ENCODE measurements at places on chromosomes 16 and 17.

DNA sequence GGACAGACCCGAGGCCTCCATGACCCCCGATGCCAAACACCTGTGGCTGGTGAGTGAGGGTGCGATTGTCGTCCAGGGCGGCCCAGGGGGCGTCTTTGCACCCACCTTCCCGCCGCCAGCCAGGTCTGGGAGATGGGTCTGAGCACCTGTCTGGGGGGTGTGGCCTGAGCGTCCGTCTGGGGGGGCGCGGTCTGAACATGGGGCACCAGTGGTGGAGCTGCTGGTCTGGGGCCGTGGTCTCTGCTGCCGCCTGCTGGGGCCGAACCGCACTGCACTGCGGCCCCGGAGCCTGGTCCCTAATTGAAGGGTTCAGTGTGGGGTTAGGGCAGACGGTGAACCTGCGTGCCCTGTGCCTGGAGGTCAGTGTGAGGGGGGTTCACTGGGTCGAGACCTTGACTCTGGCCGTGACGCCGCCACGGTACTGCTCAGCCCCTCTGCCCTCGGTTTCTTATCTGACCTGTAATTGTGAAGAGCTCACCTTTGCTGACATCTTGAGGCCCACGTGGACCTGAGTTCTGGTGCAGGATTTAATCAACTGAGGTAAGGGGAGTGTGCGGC is 12.6 kb upstream of the TCF25 start:
- no peak for DNase-seq

DNA sequence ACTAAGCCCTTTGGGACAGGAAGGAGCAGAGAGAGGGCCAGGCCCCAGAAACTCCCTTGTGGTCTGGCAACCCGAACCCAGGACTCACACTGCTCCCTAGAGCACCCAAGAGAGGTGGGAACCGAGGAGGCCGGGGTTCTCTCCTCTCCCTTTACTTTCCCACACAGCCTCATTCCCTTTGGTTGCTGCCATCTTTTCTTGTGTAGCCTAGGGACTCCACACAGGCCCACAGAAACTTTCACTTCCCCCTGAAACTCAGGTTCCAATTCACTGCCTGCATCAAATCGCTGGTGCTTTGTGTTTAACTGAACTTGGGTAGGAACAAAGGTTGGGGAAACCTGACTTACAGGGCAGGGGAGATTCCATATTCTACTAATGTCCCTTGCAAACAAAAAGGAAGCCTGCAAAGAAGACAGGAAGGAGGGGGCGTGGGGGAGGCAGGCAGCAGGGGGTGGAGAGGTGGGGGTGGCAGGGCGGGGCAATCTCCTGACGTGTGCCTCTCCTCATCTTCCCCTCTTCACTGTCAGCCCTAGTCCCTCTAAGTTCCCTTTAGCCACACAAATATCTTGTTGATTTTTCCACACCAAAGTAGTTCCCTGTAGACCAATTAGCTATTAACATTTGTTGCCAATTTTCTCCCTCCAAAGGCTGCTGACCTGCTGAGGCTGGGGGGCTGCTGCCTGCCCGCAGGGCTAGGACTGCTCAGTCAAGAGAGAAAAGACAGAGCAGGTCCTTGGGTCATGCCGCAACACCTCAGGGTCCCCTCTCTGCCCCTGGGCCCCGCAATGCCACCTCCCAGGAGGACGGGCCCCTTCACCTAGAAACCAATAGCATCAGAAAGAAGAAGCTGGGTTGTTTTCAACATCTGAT is 8.0 kb downstream of the ST3GAL2 start:
- no peak for DNase-seq

DNA sequence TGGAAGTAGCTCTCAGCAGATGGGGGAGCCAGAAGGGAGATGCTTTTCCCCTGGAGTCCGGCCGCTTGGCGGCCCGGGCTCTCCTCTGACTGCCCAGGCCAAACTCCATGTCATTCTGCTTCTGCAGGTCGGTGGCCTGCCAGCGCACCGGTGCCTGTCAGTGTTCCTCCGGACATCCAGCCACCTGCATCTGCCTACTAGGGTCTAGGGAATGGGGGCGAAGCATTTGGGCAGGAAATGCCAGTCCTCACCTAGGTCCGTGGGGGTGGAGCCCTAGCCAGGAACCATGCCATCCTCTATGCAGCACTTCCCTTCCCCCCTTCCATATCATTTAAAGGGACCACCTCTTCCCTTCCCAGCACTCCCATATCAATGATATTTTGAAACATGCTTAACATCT is 34.2 kb downstream of the GJC1 start:
- no peak for DNase-seq

GRCh38 chr16:4611337-4612021 is 3.2 kb downstream of the UBALD1 start:
- DNase-seq = no peak

DNA sequence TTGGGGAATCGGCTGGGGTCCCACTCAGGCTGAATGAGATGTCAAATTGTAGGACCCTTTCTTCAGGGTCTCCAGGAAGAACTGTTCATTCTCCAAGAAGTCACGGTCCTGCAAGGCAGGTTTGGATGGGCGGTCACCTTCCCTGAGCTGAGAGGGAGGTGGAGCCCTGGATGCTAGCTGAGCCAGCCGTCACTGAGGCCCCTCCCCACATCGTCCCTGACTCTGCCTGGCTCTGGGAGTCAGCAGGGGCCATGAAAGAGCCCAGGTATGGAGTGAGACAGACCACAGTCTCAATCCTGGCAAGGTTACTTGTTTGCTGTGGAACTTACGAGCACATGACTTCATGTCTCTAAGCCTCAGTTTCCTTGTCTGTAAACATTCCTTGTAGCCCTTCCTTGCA is 6.0 kb upstream of the MRPL38 start:
- DNase-seq = no peak

GRCh38 chr16:27312580-27313421 is 973 bp upstream of the IL4R start:
- no peak for DNase-seq

DNA sequence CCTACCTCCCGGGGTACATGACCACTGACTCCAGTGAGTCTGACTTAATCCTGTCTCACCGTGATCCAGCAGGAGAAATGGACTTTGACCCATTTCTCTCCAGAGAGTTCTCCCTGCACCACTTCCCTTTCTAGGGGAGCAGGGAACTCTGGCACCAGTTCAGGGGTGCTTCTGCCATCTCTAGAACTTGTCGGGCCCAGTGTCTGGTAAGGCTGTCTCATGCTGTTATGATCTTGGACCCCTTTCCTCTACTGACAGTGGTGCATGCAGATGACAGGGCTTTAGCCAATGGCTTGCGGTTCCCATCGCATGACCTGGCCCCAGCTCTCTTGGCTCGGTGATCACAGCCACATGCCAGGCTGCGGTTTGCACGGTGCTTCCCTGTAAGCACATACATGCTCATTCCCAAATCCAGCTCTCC is 62.0 kb downstream of the SLC39A11 start:
- no peak for DNase-seq

DNA sequence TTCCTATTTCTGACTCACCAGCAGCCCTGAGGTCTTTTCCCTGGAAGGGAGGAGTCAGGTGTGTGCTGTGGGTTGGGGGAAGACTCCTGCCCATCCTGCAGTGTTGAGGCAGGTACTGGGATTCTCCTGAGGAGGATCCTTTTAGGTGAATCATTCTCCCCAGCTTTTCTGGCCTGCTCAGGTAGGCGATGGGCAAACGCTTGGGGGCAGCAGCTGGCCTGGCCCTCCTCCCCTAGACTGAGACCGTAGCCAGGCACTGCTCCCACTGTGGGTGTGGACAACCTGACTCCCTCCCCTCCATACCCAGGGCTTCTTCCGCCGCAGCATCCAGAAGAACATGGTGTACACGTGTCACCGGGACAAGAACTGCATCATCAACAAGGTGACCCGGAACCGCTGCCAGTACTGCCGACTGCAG is 15.1 kb downstream of the GJD3 start:
- no peak for DNase-seq
